ENCODE measurements at places on chromosomes 7 and 10.

GRCh38 chr10:111158595-111158994 is 81.8 kb downstream of the ADRA2A start:
- no peak for DNase-seq

- no peak for DNase-seq
These were observed 128.9 kb downstream of the ZNF365 start for GRCh38 chr10:62502995-62503613.

- no peak for DNase-seq
These were observed 106.8 kb downstream of the ANK3 start for GRCh38 chr10:60282771-60283353.

DNA sequence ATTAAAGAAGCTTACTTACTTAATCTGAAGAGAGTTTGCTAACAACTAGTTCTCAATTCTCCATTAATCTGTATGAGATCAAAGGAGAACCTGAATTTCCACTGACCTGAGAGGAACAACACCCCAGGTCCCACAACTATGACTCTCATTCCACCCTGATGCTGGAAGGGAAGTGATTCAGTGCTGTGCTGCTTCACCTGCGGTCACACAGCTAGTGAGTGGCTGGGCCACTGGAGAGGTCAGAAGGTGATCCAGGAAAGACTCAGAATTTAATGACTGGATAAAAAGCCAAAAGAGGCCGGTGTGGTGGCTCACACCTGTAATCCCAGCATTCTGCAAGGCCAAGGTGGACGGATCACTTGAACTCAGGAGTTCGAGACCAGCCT is 23.6 kb downstream of the SORBS1 start:
- DNase-seq, result no peak

DNA sequence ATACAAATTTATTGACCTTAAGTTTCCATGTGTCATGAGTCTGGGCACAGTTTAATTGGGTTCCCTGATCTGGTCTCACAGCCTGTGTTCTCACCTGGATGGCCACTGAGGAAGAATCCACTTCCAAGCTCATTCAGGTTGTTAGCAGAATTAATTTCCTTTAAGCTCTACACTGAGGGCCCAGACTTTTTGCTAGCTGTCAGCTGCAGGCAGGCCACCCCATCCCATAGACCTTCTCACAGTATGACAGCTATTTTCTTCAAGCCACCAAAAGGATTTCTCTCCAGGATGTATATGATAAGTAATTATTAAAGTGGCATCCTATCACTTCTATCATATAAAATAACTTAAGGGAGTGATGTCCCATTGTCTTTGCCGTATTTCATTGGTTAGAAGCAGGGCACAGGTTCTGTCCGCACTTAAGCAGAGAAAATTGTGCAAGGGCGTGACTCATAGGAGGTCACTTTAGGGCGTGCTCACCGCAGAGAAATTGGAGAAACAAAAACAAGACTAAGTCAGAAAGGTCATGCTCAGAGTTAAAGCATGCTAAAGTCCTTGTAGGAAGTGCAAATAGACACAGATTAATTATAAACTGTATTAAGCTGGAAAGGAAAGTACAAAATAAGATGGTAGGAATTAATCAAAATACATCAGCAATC is 109.9 kb downstream of the AHR start:
- no peak for DNase-seq

- peak; percentile 31 for DNase-seq
These were observed 31.0 kb downstream of the GET4 start for GRCh38 chr7:907158-907980.

All from effector memory CD8-positive, alpha-beta T cell (primary cell).